ENCODE measurements at places on chromosomes 6 and 20. TPM values are rescaled to one million over a fixed set of nuclear protein-coding genes. Genes with fewer than 3 reads are reported as not detected.

Gene KIF25
- 2.0 TPM for total RNA-seq

Gene TAP2
- total RNA-seq = 10.4 TPM

Gene PAK5
- total RNA-seq = not detected

Gene SNAP25
- total RNA-seq = 0.77 TPM

Gene HLA-C
- 118 TPM for total RNA-seq

Gene SYNDIG1
- total RNA-seq = 0.58 TPM

Gene GZF1
- total RNA-seq = 27.6 TPM

Gene TP53TG5
- not detected for total RNA-seq

Gene HLA-DPA1
- total RNA-seq = 1.9 TPM

Gene CRIP3
- total RNA-seq = not detected

Gene BTN1A1
- total RNA-seq = under 0.01 TPM

Gene PRR18
- total RNA-seq = not detected

Gene ENPP4
- total RNA-seq = 0.77 TPM

Gene PIM1
- 30.2 TPM for total RNA-seq

Gene PHACTR3
- not detected for total RNA-seq

Gene RBPJL
- not detected for total RNA-seq

Gene DUSP22
- 18.0 TPM for total RNA-seq

Gene SMIM13
- 12.5 TPM for total RNA-seq

Gene GNMT
- total RNA-seq = not detected

Gene SNRPB
- total RNA-seq = 93.3 TPM

Gene GABRR1
- total RNA-seq = not detected

Gene CDH26
- total RNA-seq = 0.28 TPM

Gene BEND3
- total RNA-seq = 2.5 TPM

Gene C6orf15
- total RNA-seq = not detected

Gene OR2H2
- total RNA-seq = not detected

Gene TPX2
- total RNA-seq = 86.1 TPM

Gene MYH7B
- under 0.01 TPM for total RNA-seq

Gene CYP21A2
- total RNA-seq = 0.19 TPM
